ENCODE measurements at places on chromosomes 12 and 14.

DNA sequence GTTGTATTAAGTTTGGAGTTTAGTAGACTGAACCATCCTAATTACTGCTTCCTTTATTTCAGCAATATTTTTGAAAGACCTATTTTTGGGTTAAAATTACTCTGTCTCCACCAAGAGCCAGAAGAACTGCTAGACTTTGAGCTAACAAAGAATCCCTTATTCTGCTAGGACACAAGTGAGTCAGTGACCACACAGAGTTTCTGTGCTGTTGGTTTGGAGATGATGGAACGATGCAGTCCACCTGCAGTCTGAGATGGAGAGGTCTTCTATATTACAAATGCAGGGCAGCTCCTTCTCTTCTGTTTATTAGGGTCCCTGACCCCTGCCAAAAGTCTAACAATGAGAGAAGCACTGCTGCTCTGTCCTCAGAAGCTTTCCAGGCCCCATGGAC is 6.7 kb upstream of the STXBP6 start:
- DNase-seq: no peak

DNA sequence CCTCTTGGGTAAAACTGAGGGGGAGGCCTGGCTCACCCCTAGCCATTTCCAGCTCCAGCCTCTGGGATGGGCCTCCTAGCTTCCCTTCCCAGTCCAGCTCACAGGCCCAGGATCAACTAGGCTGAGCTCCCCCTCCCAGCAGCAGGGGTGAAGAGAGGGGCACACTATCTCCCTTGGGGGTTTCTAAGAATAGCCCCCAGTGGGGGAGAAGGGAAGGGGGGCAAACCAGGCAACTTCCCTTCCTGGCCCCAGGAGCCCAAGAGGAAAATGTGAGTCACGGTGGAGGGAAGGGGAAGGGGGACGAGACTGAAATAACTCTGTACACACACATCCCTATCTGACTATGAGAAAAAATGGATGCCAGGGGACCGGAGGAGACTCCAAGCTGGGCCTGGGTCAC is 9.0 kb downstream of the ADCY6 start:
- peak; percentile 73 for DNase-seq

DNA sequence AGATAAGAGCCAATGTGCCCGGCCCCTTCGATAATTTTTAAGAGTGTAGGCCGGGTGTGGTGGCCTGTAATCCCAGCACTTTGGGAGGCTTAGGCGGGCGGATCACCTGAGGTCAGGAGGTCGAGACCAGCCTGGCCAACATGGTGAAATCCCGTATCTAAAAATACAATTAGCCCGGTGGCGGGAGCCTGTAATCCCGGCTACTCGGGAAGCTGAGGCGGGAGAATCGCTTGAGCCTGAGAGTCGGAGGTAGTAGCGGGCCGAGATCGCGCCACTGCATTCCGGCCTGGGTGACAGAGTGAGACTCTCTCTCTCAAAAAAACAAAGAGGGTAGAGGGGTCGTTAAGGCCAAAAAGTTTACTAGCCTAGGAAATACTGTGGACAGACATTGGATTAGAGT is 2.6 kb downstream of the KRAS start:
- no peak for DNase-seq

GRCh38 chr12:123948796-123949769 is 23.5 kb downstream of the CCDC92 start:
- no peak for DNase-seq

GRCh38 chr14:69401841-69402240 is 3.3 kb downstream of the SLC39A9 start:
- DNase-seq: no peak

GRCh38 chr14:56136571-56137452 is 18.6 kb downstream of the PELI2 start:
- no peak for DNase-seq

GRCh38 chr14:96016501-96017160 is 22.5 kb upstream of the C14orf132 start:
- no peak for DNase-seq

GRCh38 chr12:101108130-101108529 is 101.9 kb downstream of the SLC5A8 start:
- no peak for DNase-seq

- no peak for DNase-seq
Measured at GRCh38 chr12:97899529-97899928, 436.9 kb downstream of the RMST start.

DNA sequence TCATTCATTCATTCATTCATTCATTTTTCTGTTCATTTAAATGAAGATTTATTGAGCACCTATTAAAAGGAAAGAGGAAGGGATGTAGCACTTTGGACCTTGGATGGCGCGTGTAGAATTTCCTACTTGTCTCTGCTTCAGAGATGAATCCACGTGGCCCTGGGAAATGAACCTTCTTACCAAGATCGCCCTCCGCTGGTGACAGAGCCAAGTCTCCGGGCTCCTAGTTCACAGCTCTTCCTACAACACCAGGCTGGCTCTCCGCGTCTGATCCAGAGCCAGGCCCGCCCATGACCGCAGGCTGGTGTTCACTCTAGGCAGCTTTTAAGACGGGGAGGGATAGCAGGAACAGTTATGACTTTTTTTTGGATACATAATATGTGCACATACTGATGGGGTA is 70.9 kb upstream of the PIWIL1 start:
- DNase-seq: no peak

All from hematopoietic multipotent progenitor cell (in vitro differentiated cells).